Occipital lobe (tissue), 3 donors: ENCODE measurements at places on chromosomes 1 and 21. TPM values are rescaled to one million over a fixed set of nuclear protein-coding genes. Genes with fewer than 3 reads are reported as not detected.

GRCh38 chr21:29403301-29403700, 104.6 kb downstream of the BACH1 start:
- no peak for DNase-seq

DNA sequence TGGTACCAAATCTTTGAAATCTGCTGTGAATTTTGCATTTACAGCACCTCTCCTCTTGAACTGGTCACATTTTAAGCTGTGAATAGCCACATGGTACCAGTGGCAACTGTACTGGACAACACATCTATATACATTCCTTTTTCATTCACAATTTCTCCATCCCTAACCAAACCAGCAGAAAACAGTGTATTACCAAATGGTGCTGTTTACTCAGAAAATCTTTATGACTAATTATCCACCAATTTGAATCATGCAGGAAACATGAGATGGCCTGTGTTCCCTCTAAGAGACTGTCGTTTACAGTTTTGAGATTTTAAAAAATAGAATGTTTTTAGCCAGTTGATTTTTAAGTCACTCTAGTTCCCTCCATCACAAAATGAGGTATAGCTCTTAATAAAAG, 17.6 kb upstream of the CCT8 start:
- DNase-seq, result no peak

DNA sequence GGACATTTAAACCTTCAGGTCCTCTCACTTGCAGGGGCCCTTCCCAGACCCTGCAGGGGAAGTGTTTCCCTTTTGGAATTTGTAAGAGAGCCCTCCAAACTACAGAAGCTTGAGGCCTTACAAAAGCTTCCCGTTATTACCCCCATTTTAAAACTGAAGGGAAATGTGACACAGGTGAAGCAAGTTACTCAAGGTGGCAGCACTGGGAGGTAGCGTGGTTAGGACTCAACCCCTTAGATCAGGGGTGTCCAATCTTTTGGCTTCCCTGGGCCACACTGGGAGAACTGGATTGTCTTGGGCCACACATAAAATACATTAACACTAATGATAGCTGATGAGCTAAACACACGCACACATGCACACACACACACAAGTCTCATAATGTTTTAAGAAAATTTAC, 15.8 kb upstream of the ZC3H12A start:
- no peak for DNase-seq

DNA sequence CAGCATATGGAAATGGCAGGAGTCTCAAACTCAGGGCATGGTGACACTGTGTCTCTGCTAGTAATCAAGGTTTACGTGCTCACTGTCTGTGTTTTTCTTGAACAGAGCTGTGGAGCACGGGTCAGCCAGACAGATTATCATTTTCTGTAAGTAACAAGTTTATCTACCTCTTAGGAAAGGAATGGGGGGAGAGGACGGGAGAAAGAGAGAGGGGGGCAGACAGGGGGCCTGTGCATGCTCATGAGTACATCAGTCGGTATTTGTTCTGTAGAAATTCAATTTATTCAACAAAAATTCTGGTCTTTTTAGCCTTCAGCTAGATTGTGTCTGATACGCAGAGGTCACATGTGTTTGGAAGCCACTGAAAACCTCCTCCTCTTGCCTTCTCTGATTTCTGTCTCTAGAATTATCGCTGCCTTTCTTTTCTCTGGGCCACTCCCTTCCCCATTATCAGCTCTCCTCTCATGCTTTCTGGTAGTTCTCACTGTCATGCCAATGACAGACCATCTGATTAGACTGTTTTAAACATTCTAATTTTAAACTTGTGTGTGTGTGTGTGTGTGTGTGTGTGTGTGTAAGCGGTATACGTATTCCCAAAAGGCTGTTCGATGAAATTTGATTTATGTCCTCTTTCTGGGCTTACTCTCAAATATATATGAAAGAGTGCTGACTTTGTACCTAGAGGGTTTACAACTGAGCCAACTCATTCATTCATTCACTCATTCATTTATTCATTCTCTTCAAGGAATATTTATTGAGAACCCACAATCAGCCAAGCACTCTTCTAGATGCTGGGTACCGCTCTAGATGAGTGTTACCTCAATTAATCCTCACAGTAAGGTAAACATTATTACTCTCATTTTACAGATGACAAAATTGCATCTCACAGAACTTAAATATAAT, 636.9 kb downstream of the KIF26B start:
- no peak for DNase-seq

- DNase-seq, result no peak
Observed at GRCh38 chr21:33255404-33255803, 10.8 kb upstream of the IL10RB start.

Gene ARHGAP30
- 1.7 TPM for total RNA-seq

Gene LELP1
- total RNA-seq, result not detected

Gene FHAD1
- 0.31 TPM for total RNA-seq
